ENCODE measurements at places on chromosomes 4 and X.

GRCh38 chr4:114921790-114922591, 191.4 kb downstream of the NDST4 start:
- DNase-seq: no peak

DNA sequence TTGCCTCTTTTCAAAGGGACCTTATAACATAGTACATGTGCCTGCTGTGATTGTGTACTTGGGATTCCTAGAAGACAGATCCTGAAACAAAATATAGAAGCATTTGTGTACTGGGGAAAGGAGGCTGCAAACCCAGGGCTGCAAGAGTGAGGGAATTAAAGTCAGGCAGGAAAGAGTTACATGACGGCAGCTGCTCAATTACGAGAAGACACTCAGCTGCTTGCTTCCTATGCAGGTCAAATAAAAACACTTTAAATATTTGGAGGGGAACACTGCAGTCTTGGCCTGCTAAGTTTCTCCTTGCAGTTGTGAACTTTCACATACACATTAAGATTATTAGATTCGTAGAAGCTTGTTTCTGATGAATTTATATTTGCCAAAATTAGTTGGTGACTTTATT, 191.9 kb upstream of the CXCL13 start:
- DNase-seq: no peak

GRCh38 chr4:151074416-151074916, 25.0 kb upstream of the RPS3A start:
- DNase-seq: no peak

GRCh38 chr4:82733636-82734035, 65.0 kb downstream of the SCD5 start:
- DNase-seq: no peak

DNA sequence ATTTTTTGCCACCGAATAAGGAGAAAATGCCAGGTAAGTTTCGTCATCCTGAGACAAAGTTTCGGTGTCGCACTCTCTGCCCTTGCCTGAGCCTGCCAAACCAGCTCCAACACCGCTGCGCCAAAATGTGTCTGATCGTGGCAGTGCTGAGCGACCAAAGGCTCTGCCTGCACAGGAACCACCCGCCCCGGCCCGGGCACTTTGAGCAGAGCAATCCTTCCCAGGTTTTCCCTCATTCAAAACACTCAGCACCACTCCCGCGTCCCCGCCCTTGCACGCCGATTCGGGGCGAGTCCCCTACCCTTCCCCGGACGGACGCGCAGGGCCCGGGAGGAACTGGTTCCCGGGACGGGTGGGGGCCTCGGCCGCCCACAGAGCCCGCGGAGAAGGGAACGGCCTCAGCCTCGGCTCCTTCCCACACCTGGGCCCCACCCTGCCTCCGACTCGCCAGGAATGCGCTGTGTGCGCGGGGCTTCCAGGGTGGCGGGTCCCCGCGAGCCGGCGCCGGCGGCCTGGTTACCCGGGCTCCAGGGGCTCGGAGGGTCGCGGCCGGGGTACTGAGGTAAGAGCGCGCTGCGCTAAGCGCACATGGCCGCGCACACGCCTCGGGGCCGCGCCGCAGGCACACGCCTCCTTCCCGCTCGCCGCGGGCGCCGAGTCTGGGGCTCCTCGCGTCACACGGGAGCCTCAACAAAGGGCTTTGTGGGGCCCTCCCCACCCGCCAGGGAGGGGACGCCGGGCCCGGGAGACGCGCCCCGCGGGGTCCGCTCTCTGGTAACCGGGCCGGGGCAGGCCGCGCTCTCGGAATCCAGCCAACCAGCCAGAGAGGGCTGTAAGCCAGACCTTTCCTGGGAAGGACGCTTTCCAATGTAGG, at the start of gene C4orf36:
C4orf36 (minus strand) TSS at position 661 of the 874 bp plus-strand sequence. CDS start 902 bp downstream, outside the sequence.
- no peak for DNase-seq

- no peak for DNase-seq
Observed at GRCh38 chr4:132003593-132003992, 1145.5 kb upstream of the PCDH10 start.

- DNase-seq: no peak
Observed at GRCh38 chr4:112511093-112511802, 4.7 kb downstream of the NEUROG2 start.

GRCh38 chr4:10104211-10104990, 12.2 kb downstream of the WDR1 start:
- DNase-seq: no peak

GRCh38 chr4:35541146-35541887, 703.0 kb downstream of the ARAP2 start:
- DNase-seq: no peak

DNA sequence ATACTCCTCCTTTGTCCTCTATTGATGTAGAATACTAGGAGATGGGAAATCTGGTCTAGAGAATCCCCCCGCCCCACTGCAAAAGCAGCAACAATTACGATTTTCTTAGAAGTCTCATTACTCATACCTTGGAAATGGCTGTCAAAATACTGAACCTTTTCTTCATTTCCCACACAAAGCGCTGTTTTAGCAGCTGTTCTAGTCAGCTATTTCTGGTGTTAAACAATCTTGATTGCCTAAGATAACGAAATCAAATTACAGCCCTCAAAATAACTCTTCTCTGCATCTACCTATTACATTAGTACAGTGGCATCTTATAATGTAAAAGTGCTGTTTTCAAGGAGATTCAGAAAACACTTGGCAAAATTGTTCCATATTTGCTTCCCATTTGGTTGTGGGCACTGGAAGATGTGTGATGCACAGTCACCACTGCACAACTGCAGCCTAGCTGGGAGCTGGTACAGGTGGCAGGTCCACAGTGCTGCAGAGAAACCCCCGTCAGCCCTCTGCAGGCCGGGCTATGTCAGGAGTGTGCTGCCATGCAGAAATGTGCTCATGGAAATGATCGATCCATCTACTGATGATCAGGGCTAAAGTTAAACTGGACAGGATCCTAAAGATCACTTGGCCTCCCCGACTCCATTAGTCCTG, 50.4 kb downstream of the TBC1D9 start:
- no peak for DNase-seq

DNA sequence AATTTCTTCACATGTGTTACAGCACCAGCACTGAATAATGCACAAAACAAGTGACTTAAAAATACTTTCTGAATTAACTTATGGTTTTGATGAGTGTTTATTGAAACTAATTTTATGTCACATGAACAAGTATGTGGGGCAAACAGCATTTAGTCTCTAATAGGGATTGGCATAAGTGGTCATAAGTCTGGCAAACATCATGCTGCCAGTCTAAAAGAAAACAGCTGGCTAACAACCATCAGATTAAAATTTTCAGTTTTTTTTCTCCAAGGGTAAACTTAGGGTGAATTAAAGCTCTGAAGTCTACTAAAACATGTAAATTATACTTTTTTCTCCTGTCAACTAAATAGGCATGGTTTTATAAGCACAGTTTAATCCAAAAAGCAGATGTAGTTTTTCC, 1014.2 kb downstream of the FAT4 start:
- DNase-seq: no peak

DNA sequence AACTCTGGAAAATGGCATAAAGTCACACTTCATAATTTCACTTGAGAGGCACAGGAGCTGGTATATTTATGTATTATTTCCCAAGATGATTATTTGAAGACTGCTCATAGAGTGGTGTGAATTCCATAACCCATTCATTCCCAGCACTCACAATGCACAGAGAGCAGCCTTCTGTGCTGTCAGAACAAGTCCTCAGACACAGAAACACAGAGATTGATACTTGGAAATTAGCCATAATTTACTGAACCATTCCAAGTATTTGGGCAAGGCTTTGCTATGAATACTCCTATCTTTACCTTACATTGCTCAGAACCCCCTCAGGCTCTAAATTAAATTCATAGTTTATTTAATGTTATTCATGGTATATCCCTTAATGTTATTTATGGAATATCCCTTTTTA, 53.6 kb downstream of the PABPC4L start:
- no peak for DNase-seq

DNA sequence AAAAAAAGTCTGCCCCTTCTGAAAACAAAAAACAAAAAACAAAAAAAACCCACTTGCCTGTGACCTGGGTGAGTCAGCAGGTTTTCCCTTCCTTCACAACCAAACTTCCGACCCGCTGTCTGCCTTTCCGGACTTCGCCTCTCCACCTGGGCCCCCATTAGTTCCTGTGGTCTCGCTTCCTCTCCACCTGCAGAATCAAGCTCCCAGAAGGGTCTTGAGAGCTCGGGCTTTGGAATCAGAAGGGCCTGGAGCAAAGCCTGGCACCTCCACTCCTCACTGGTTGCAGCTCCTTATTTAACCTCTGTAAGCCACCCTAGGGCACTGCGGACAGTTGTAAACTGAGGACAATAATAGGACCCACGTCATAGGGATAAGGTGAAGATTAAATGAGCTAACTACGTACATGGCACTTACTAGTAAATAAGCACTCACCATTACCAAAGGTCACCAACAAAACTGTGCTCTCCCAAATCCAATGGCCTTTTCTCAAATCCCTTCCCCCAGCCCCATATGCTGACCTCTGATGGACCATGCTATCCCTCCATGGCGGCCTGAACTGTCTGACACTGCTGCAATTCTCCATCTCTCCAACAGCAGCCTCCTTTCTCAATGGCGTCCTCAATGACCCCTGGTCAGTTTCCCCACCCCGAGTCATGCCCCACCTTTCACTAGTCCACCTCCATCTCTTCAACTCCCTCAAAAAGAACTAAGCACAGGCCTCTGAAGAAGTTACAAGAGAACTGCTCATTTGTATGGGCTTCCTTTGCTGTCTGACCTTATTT, 64.2 kb downstream of the IRF2 start:
- DNase-seq: peak; percentile 23

DNA sequence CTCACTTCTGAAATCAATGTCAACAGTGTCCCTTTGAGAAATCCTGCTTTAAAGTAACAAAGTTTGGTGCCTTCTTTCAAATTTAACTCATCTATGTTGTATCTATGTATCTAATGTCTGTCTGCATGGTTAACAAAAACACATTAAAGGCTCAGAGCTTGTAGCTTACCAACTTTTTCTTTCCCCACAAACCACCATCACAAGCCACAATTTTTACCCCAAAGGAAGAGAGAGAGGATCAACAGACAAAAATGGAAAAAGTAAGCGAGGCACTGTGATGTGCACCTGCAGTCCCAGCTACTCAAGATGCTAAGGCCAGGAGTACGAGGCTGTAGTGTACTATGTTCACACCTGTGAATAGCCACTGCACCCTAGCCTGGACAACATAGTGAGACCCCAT, 17.2 kb downstream of the ATRX start:
- DNase-seq: no peak

DNA sequence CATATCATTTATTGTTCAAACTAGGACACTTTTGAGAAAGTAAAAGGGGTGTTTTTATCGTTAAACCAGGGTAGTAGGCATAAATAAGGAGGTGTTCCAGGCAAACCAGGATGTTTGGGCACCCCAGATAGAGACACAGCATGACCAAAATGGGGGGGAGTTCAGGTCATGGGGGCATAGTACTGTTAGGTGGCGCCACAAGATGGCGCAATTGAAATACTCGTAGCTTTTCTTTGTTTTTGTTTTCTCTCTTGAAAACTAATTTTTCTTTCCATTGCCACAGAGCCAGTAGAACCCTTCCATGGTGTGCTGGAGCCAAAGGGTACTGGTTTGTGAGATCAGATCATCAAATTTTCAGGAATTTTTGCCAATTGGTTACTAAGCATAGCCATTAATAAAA, 283.4 kb downstream of the BCOR start:
- DNase-seq: peak; percentile 6

- no peak for DNase-seq
Observed at GRCh38 chrX:1932231-1932630, 317.4 kb downstream of the ASMT start.

DNA sequence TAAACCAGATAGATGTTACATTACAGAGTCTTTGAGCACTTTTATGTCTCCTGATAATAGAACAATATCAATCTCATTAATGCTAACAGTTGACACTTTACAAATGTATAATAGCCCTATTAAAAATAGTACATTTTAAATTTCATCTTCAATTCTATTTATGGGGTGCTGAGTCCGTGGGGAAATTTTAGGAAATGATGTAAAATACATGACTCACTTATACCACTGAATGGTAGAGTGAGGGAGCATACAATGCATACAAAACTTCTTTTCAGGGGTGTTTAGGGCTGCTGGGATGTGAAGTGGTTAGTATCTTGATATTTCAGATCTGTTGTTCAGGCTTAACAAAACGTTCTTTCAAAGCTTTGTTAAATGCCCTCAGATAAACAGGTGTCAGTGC, 696.2 kb downstream of the TRAM1L1 start:
- no peak for DNase-seq

DNA sequence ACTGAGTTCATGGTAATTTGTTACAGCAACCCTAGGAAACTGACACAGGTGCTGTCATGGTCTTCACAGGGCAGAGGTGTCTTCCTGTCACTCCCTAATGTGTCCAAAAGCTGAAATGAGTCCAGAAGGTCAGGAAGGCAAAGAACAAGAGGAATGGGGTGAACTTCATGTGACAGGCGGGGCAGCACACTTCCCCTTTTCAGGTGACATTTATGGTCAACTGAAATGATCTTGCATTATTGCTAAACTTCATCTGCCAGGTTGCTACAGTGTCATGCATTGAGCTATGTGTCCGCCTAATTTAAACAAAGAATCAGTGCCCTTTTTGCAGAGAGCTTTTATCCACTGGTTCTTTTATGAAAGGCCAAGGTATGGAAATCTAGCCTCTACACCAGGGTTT, 15.9 kb upstream of the CCDC149 start:
- no peak for DNase-seq

- DNase-seq: no peak
Observed at GRCh38 chrX:100615005-100615404, 21.6 kb downstream of the TSPAN6 start.

GRCh38 chr4:44150091-44150576, 298.5 kb downstream of the KCTD8 start:
- no peak for DNase-seq

GRCh38 chr4:165994701-165995100, 121.7 kb downstream of the TLL1 start:
- no peak for DNase-seq

GRCh38 chr4:2125023-2125422, 65.9 kb downstream of the NAT8L start:
- DNase-seq: no peak

DNA sequence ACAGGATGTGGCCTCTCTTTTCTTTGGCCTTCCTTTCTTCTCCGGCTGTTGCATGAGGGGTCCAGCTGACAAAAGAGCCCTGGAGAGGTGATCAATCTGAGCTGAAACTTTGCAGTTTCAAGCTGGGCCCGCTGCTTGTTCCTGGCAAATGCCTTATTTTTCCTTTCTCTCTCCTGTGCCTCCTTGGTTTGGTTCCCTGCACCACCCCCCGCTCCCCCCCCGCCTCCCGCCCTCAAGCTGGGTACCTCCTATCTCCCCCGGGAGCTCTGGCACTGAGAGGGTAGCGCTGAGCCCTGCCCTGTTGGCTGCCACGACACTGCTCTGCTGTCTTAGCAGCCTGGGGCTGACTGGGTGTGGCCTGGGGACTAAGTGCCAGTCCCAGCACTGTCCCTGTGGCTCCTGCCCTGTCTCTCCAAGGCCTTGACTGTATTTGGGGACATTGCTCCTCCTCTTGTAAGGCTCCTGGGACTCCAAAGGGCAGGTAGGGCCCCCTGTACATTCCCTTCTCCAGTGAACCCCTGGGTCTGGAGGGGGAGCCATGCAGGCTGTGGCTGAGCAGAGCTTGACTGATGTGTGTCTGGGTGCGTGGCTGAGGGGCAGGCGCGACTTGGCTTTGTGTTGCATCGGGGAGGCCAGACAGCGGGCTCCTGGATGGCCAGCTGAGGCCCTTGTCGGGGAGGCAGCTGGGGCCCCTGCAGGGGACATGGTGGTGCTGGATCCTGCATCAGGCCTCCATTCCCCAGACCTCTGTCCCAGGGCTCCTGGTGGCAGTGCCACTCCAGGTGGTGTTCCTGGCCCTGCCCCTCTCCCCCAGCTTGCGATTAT, 1.1 kb downstream of the PLXNA3 start:
- no peak for DNase-seq

GRCh38 chr4:153502584-153502983, 36.4 kb downstream of the TMEM131L start:
- DNase-seq: no peak
